CD8-positive, alpha-beta memory T cell (primary cell): ENCODE measurements at places on chromosomes 1 and 21. TPM values are rescaled to one million over a fixed set of nuclear protein-coding genes. Genes with fewer than 3 reads are reported as not detected.

DNA sequence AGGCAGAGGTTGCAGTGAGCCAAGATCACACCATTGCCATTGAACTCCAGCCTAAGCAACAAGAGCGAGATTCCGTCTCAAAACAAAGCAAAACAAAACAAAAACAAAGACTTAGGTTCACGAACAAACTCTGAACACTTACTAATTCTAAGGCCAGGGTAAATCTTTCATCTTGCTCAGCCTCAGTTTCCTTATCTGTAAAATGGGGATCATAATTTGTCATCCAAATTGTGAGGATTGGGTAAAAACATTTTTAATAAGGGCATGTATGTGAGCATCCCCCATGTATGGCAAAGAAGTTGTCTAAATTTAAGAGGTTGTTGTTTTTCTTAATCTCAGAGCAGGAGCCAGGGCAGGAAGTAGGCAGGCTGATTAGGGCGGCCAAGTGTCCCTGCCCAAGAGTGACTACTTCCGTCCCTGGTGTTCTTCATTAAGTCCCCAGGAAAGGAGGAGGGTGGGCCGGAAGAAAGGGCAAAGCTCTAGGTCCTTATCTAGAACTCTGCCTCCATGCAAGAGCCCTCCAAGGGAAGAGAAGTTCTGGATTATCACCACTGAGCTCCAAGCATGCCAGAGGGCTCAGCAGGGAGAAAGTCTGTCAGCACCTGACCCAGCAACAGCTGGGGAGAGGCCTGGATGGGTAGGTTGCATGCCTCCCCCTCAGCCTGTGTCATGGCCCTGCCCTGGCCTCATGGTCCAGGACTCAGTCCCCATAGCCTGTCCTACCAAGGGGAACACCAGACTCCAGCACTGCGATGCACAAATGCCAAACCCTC lies 49.9 kb upstream of the CLIC4 start:
- no peak for DNase-seq

The ETV3L gene
- total RNA-seq, result not detected

GRCh38 chr1:85118751-85119150 lies 70.5 kb upstream of the MCOLN3 start:
- no peak for DNase-seq

- peak; percentile 40 for DNase-seq
These were observed at the start of gene LYST for GRCh38 chr1:235866205-235866912. LYST (minus strand) TSS chr1:235866906; CDS start chr1:235830417, 36,489 bp downstream.

The FCRL5 gene
- not detected for total RNA-seq

The TRIM46 gene
- total RNA-seq, result 6.4 TPM
